Activated T-cell treated with anti-CD3 and anti-CD28 coated beads, Interleukin-2, amount 50 U/mL, for 4 hours (primary cell): ENCODE measurements at places on chromosomes 5 and 9. TPM values are rescaled to one million over a fixed set of nuclear protein-coding genes. Genes with fewer than 3 reads are reported as not detected.

FCN2 gene
- total RNA-seq = not detected

DNA sequence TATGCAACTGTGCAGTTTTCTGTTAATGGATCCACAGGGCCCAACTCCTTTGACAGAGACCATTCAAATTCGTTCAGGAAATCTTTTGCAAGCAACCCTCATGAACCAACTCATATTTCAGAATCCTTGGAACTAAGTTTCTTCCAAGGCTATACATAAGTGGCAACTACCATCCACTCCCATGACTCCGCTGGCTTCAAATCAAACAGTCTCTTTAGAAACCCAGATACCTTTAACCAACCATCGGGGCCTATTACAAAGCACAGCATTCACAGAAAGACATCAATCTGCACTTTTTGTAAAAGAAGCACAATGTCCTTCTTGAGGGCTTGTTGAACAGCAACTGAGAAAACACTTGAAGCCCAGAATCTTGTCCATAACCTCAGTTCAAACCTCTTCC is 526.9 kb downstream of the DTWD2 start:
- DNase-seq = no peak

DNA sequence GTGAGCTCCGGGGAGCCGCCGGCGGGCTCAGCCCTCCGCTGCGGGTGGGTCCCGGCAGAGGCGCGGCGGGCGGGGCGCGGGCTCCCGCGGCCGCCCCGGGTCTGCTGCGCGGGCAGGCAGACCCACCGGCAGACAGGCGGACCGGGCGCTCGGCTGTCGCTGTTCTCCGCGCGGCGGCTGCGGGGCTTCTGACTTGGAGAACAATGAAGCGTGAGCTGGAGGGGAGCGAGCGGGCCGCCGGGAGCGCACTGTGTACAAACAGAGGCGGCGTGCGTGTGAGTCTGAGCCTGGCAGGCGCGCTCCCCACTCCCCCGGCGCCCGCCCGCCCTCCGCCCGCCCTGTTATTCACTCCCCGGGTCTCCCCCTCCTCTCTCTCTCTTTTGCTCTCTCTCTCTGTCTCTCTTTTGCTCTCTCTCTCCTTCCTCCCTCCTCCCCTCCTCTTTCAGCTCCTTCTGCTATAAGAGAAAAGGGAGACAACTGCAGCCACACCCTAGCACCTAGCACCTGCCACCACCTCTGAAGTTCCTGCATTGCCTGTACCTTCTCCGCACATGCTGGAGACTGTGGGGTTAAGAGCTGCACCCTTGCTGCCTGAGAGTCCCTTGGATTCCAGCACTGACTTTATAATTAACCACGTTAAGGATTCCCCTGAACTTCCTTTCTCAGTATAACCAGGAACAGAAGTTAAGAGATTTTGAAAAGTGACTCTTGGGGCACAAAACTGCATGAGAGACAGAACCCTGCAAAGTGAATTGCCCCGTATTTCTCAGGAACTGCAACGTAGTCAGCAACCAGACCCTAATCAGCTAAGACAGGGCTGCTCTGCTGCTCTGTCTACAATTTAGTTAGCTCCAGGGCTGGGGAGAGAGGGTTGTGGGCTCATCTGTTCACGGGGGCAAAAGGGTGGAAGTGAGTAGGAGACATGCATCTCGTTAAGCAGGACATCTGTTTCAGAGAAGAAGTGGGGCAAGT is at the start of gene EDIL3:
EDIL3 (minus strand) TSS at position 277 of the 972 bp plus-strand sequence. CDS start 506 bp downstream, outside the sequence.
- DNase-seq = no peak

GRCh38 chr5:132495667-132496190 is 5.2 kb upstream of the IRF1 start:
- peak; percentile 73 for DNase-seq

DNA sequence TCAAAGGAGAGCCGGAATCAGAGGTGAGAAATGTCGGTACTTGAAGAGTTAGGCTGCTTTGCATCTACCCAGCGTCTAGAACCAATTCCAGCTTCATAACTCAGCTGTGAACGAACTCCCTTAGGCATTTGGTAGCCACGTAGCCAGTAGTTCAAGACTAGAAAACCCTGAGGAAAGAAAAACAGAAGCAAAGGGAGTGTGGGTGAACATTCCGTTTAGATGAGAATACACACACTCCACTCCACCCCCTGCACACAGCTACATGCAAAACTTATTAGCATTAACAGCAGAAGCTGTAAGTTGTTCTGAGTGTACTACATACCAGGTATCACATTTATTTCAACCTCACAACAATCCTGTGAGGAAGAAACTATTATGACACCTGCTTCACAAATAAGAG is 78.3 kb downstream of the SMIM23 start:
- DNase-seq = no peak

- no peak for DNase-seq
Observed at GRCh38 chr5:137613554-137614265, 114.6 kb upstream of the SPOCK1 start.

GRCh38 chr9:73824671-73825070 is 672.5 kb upstream of the RORB start:
- DNase-seq = no peak
